ENCODE measurements at places on chromosomes 12 and 14. TPM values are rescaled to one million over a fixed set of nuclear protein-coding genes. Genes with fewer than 3 reads are reported as not detected.

Gene TAS2R13
- total RNA-seq: 1.3 TPM

Gene TMEM63C
- total RNA-seq: 4.6 TPM

Gene ADSS1
- 3.2 TPM for total RNA-seq

Gene DHH
- total RNA-seq: 0.56 TPM

Gene SLC17A8
- 2.6 TPM for total RNA-seq

DNA sequence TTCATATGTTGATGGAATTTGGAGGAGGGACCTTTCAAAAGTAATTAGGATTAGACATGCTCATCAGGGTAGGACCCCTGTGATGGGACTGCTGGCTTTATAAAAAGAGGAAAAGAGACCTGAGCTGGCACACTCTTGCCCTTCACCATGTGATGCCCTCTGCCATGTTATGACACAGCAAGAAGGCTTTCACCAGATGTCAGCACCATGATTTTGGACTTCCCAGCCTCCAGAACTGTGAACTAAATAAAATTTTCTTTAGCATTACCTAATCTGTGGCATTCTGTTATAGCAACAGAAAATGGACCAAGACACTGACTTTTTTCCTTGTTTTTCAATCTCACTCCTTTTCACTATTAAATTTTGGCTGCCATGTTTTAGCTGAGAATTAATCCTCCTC lies 105.0 kb upstream of the TMPO start:
- no peak for DNase-seq
- no peak overlapping the region for H3K4me3 ChIP-seq
- H3K4me1 ChIP-seq: no peaks in the 10 kb centered on the region

DNA sequence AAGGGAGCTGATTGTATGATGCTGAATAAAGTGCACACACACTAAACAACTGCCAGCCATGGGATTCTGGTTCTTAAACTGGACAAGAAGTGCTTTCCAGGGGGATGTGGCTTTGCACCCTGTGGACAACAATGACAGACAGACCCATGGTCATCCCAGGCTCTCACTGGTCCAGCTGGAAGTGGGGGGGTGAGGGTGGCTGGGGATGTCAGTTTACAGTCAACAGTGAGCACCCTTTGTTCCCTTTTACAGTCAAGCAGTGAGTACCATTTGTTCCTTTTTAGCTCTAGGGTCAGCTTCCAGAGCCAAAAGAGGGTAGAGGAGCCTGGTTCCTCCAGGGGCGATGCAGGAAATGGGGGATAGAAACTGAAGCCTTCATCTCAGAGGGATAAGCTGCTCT lies 100.7 kb downstream of the SMOC1 start:
- H3K36me3 ChIP-seq: no peaks in the 10 kb centered on the region
- H3K4me3 ChIP-seq: no peak overlapping the region
- no peak for DNase-seq
- H3K27ac ChIP-seq: no peak overlapping the region
- H3K27me3 ChIP-seq: no peaks in the 10 kb centered on the region

DNA sequence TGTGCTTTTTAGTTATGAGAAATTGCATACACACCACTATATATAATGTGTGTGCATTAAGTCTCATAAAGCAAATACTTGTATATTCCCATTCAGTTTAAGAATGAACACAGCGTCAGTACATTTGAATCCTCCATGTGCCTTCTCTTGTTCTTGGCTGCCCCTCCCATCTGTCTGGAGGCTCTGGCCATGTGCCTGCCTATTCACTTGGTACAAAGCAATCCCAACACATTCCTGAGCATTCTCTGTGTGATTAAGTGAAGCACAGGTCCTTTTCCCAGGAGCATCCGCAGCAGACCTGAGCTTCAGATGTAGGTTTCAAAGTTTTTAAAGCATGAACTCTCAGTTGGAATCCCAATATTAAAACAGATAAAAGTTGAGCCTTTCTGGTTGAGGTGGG lies 58.7 kb downstream of the POLR3B start:
- H3K27me3 ChIP-seq: no peaks in the 10 kb centered on the region
- no peak for DNase-seq
- H3K4me3 ChIP-seq: no peak overlapping the region
- H3K36me3 ChIP-seq: peaks cover 51% of the 10 kb centered on the region
- H3K4me1 ChIP-seq: peaks cover 15% of the 10 kb centered on the region

- no peaks in the 10 kb centered on the region for H3K27me3 ChIP-seq
- H3K4me3 ChIP-seq: no peak overlapping the region
- H3K36me3 ChIP-seq: peaks cover 24% of the 10 kb centered on the region
- no peak overlapping the region for H3K27ac ChIP-seq
- no peak for DNase-seq
Observed at GRCh38 chr12:121264951-121265515, 31.5 kb downstream of the CAMKK2 start.

DNA sequence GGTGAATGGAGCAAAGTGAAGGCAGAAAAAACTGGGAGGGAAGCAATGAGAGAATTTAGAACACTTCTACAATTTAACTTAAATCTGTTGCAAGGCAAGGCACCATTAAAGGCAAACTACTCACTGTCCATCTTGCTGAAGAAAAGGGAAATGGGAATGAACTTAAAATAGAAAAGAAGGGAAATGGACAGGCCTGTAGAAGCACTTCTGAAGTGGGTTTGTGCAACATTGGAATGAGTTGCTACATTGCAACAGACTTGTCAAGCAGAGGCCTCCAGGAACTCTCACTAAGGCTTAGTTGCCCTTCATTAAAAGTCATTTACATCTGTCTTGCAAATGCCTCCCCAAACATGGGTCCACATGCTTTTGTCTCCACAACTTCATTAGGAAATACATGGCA lies 13.7 kb upstream of the OR10AD1 start:
- no peaks in the 10 kb centered on the region for H3K36me3 ChIP-seq
- peaks cover 5% of the 10 kb centered on the region for H3K27me3 ChIP-seq
- H3K4me3 ChIP-seq: no peak overlapping the region
- H3K27ac ChIP-seq: no peak overlapping the region
- DNase-seq: no peak

DNA sequence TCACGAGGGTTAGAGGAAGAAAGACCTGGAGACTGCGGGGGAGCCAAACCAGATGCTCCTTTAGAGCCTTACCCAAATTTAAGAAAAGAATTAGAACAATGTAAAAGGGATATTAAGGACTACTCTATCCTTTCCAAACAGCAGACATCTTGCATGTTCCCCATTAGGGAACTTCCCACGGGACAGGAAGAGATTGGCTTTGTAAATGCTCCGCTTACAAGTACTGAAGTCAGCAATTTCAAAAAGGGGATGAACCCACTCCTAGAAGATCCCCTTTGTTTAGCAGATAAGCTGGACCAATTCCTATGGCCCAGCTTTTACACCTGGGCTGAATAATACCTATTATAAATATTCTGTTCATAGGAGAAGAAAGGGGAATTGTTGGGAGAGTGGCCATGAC lies 74.2 kb downstream of the APOBEC1 start:
- no peaks in the 10 kb centered on the region for H3K4me1 ChIP-seq
- H3K27me3 ChIP-seq: peaks cover 41% of the 10 kb centered on the region
- no peak overlapping the region for H3K27ac ChIP-seq
- no peak for DNase-seq

DNA sequence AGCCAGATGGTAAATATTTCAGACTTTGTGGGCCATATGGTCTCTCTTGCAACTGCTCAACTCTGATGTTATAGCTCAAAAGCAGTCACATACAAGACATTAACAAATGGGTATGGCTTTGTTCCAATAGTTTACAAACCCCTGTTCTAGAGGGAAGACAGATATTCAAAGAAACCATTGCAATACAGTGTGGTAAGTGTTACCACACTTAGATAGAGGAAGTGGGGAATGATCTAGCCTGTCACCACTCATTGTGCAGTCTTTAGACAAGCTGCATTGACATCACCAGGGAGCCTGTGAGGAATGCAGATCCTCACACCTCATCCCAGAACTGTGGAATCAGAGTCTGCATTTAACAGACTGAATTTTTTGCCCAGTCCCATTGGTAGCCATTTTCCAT lies 80.0 kb upstream of the RGS6 start:
- H3K4me1 ChIP-seq: peaks cover 5% of the 10 kb centered on the region
- peaks cover 3% of the 10 kb centered on the region for H3K36me3 ChIP-seq
- no peak for DNase-seq
- no peak overlapping the region for H3K4me3 ChIP-seq
- no peaks in the 10 kb centered on the region for H3K27me3 ChIP-seq

GRCh38 chr12:90311561-90311960 lies 602.9 kb upstream of the ATP2B1 start:
- no peaks in the 10 kb centered on the region for H3K36me3 ChIP-seq
- no peaks in the 10 kb centered on the region for H3K27me3 ChIP-seq
- H3K4me1 ChIP-seq: no peaks in the 10 kb centered on the region
- H3K4me3 ChIP-seq: no peak overlapping the region
- no peak for DNase-seq

- H3K4me1 ChIP-seq: peaks cover 4% of the 10 kb centered on the region
- no peak overlapping the region for H3K4me3 ChIP-seq
- peaks cover 3% of the 10 kb centered on the region for H3K27me3 ChIP-seq
Observed at GRCh38 chr12:44848703-44849085, 27.4 kb downstream of the NELL2 start.

GRCh38 chr14:56121816-56122215 lies 3.6 kb downstream of the PELI2 start:
- H3K36me3 ChIP-seq: no peaks in the 10 kb centered on the region
- no peak for DNase-seq
- H3K4me1 ChIP-seq: peaks cover 47% of the 10 kb centered on the region
- peak overlapping the region; percentile 35 for H3K4me3 ChIP-seq
- no peak overlapping the region for H3K27ac ChIP-seq
- H3K27me3 ChIP-seq: peaks cover 22% of the 10 kb centered on the region

- no peaks in the 10 kb centered on the region for H3K27me3 ChIP-seq
- no peak for DNase-seq
- peaks cover 22% of the 10 kb centered on the region for H3K36me3 ChIP-seq
- H3K4me1 ChIP-seq: peaks cover 4% of the 10 kb centered on the region
- peak overlapping the region; percentile 56 for H3K4me3 ChIP-seq
Observed at GRCh38 chr12:66168410-66168809, 1.4 kb downstream of the TMBIM4 start.

DNA sequence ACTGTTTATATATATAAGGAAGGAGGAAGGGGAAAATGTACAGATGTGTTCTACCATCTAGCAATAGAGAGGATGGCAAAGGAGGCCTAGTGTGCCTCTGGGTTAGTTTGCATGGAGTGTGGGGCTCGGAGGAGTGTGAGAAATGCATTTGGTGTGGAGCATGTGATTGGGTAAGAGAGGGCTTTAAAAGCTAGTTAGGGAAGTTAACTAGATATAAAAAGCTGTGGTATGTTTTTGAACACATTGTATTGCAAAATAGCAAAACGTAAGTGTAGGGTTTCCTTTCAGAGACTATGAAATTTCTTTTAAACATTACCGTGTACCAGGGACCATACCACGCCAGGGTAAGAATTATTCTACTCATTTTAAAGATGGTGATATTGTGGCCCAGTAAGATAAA lies 53.3 kb upstream of the STXBP6 start:
- no peaks in the 10 kb centered on the region for H3K27me3 ChIP-seq
- no peaks in the 10 kb centered on the region for H3K36me3 ChIP-seq
- no peaks in the 10 kb centered on the region for H3K4me1 ChIP-seq
- no peak overlapping the region for H3K27ac ChIP-seq
- no peak for DNase-seq
- no peak overlapping the region for H3K4me3 ChIP-seq

DNA sequence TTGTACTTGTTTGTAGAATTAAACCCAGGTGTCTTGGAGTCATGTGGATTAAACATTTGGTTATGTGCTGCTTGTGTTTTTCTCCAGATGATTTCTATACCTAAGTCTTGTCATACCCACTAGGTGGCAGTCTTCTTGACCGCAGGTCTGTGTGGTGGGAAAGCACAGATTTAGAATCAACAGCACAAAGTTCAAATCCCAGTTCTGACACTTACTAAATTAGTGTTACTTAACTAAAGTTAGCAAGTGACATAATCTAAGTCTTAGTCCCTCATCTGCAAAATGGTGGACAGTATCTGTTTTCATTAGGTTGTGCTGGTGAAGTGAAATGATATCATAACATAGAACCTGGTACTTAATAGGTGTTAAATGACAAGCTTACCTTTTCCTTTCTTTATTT lies 151.0 kb upstream of the ARHGAP5 start:
- no peaks in the 10 kb centered on the region for H3K27me3 ChIP-seq
- H3K4me3 ChIP-seq: no peak overlapping the region
- H3K27ac ChIP-seq: no peak overlapping the region

DNA sequence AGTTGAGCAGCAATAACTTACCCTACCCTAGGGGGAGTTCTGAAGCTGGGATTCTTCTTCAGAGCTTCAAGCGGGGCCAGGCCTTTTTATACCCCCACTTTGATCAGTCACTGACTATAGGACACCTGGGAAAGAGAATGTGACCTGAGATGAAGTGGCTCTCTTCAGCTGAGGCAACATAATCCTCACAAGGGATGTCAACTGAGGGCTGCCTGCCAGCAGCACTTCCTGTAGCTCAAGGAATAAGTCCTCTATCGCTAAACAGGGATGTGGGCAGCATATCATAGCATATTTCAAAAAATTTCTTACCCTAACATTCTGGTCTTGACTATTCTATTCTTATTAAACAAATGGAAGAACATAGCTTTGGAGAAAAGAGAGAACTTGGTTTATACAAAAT lies 17.4 kb downstream of the LGALS3 start:
- H3K27me3 ChIP-seq: no peaks in the 10 kb centered on the region
- H3K4me3 ChIP-seq: no peak overlapping the region
- H3K27ac ChIP-seq: peak overlapping the region; percentile 68

DNA sequence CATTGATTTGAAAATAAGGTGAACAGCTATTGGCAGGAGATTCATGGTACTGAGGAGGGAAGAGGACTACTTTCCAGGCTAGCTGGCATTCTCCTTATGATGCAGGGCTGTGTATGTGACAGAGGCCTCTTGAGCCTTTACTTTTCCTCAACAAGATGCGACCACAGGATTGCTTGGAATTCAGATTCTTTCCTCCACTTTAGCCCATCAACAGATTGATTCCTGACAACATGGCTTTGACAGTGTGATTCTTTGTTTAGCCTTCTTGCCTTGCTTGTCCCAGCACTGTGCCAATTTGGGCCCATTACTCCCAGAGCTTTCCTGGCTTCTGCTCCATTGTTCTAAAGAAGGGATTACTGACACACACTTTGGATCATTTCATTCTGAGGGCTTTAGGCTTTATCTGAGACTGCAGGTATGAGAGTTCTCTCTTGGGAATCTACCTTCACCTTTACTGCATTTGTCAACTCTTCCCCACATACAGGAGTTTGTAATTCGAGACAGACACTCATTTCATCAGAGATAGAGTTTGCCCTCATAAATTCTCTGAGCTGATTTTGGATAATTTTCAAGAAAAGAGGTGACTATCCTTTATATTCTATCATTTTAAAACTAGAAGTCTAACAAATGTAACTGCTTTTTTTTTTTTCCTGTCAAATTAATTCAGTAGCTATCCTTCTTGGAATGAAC lies 206.4 kb upstream of the GZMB start:
- H3K4me1 ChIP-seq: peaks cover 15% of the 10 kb centered on the region
- no peak for DNase-seq
- H3K4me3 ChIP-seq: no peak overlapping the region
- H3K36me3 ChIP-seq: peaks cover 3% of the 10 kb centered on the region
- no peaks in the 10 kb centered on the region for H3K27me3 ChIP-seq

- no peak for DNase-seq
- peaks cover 39% of the 10 kb centered on the region for H3K4me1 ChIP-seq
- peaks cover 20% of the 10 kb centered on the region for H3K36me3 ChIP-seq
- peak overlapping the region; percentile 43 for H3K27ac ChIP-seq
Observed at GRCh38 chr12:54273981-54274380, 5.9 kb downstream of the CBX5 start.

All from type B pancreatic cell (in vitro differentiated cells).